ENCODE measurements at places on chromosomes 1 and 21. TPM values are rescaled to one million over a fixed set of nuclear protein-coding genes. Genes with fewer than 3 reads are reported as not detected.

ITGB2 gene
- 8.2 TPM for polyA plus RNA-seq

GRCh38 chr1:204155881-204156280 lies 4.0 kb upstream of the ETNK2 start:
- DNase-seq = no peak

GRCh38 chr1:151526735-151527525 lies 13.2 kb upstream of the TUFT1 start:
- no peak for DNase-seq

DNA sequence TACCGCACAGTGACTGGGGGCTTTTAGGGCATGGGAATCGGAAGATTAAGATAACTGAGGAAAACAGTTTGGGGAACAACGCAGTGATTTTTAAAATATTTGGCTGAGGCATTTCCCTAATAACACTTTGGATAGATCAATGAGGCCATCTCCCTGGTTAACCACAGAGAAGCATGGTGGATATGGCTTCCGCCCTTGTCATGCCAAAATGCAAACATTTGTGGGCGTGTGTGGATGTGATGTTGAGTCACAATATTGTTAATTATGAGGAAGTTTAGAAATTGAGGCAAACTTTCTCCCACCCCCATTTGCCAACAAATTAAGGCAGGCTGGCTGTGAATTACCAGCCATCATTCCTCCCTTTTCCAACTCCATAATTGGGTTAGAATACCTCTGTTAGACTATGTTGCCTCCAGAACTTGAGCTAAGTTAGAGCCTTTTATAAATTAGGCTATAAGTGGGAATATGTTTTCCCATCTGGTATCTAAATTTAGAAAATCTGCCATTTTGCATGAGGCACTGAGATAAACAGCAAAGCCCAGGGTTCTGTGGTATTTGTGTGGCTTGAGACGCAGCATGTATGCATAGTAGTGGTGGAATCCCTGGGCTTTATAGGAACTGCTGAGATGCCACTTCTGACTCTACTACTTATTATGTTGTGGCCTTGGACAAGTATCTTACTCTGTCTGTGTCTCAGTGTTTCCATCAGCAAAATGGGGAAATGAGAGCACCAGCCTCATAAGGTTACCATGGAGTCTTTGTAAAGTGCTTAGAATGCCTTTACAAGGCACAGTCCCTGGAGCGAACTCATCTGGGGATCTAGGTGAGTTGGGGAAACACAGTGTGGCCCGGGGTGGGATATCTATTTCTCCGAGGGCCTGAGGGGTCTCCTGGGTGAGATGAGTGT lies 154.6 kb downstream of the C1orf94 start:
- DNase-seq = no peak

All from right lung (tissue), 10 donors.